ENCODE measurements at places on chromosomes 6 and 20. TPM values are rescaled to one million over a fixed set of nuclear protein-coding genes. Genes with fewer than 3 reads are reported as not detected.

The OPN5 gene
- not detected for total RNA-seq

The IL17F gene
- not detected for total RNA-seq

The NINL gene
- 13.6 TPM for total RNA-seq

The MUC22 gene
- 0.05 TPM for total RNA-seq

Data from A549 treated with CpdA at 1 μM for 4 hours (cell line).